Naive thymus-derived CD8-positive, alpha-beta T cell (primary cell): ENCODE measurements at places on chromosomes 4 and X. TPM values are rescaled to one million over a fixed set of nuclear protein-coding genes. Genes with fewer than 3 reads are reported as not detected.
A peak's percentile ranks its signal among the peaks of the same experiment; 100 is the strongest.

SPANXC gene
- total RNA-seq: not detected

DNA sequence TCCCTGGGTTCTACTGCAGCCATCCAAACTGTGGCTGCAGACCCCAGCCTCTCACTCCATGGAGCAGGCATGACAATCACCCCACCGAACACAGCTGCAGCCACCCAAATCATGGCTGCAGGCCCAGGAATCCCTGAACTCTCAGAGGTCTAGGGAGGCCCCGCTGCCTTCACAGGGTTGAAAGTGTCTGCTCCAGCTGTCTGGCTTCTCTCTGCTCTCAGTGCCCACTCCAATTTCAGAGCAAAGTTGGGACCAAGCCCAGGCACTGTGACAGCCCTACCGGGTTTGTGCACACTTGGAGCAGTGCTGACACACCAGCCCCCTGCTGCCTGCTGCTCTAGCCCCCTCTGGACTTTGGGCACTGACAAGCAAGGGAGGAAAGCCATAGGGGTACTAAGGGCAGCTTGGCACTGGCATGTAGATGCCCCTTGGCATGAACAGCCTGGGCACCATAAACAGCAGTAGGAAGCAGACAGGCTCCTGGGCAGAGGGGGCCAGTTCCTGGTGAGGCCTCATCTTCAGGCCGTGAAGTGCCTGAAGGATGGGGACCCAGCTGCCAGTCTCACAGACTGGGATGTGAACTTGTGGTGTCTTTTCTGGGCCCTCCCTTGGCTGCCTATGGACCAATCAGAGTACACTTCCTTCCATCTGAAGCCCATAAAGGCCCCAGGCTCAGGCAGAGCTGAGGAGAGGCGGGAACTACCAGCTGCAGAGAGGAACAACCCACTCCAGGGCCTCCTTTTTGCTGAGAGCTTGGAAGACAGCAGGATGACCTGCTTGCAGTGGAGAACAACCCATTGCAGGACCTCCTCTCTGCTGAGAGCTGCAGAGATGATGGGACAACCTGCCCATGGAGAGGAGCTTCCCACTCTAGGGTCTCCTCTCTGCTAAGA lies 68.8 kb downstream of the TECRL start:
- no peaks in the 10 kb centered on the region for H3K36me3 ChIP-seq

DNA sequence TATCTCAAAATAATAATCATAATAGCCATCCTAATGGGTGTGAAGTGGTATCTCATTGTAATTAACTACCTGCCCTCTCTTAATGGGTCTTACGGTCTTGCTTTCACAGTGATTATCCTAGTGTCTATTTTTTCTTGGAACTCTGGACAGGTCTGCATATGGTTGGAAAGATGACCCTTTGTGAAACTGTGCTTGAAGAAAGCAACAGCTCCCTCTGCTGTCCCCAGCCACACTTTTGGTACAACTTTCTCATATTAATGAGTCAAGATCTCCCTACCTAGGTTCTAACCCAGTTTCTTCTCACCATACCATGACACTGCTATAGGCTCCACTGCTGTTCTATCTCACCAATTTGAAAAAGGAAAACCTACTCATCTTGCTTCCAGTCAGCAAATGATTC lies 2.4 kb downstream of the TFDP3 start:
- no peak overlapping the region for H3K4me3 ChIP-seq
- no peaks in the 10 kb centered on the region for H3K36me3 ChIP-seq
- H3K27ac ChIP-seq: no peak overlapping the region
- H3K27me3 ChIP-seq: no peaks in the 10 kb centered on the region
- no peak for DNase-seq

DNA sequence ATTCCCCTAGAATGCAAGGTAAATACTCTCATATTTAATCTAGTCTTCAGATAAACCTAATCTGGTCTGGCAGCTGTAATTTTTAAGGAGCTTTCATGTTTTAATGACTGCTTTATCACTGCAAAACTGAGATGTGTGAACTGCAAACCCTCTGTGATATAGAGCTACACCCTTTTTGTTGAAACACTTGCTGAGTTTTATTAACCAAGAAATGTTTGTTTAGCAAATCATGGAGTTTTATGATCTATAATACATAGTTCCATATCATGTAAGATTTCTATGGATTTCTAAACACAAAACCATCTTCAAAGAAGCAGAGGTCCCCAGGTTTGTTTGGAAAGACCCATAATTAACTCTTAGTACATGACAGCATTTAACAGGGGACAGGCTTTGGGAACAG lies 126.4 kb downstream of the BTC start:
- H3K27ac ChIP-seq: no peak overlapping the region
- no peaks in the 10 kb centered on the region for H3K36me3 ChIP-seq

AFF2 gene
- total RNA-seq: 1.3 TPM

DNA sequence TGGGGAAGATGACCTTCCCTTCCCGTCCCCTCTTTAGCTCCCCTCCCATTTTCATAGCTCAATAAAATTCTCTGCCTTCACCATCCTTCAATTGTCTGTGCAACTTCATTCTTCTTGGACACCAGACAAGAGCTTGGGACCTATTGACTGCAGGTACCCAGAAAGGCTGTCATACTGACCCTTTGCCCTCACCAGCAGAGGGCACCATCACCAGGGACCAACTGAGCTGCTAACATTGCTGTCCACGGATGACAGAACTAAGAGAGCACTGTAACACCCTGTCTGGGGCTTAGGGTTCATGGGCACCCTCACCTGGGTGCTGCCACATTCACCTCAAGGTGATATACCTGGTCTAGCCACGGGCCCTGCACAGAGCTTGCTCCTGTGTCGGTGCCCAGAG lies 141.3 kb upstream of the VCX3B start:
- H3K4me3 ChIP-seq: no peak overlapping the region
- H3K27me3 ChIP-seq: no peaks in the 10 kb centered on the region
- DNase-seq: no peak
- H3K4me1 ChIP-seq: no peaks in the 10 kb centered on the region

DNA sequence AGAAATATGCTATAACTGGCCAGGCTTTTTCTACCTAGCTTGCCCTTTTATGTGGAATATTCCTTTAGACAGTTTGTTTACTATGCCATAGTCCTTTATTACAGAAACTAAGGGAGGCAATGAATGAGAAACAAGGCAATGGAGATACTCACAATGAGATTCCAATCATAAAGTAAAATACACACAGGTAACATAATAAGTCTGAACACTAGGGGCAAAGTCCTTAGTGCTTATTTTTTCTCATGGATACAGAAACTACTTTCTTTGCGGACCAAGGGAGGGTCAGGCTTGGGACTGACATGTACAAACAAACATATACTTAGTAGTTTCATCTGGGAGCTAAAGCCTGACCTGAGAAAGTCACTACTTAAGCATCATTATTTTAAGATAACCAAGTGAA lies 16.0 kb upstream of the UGT8 start:
- H3K4me1 ChIP-seq: no peaks in the 10 kb centered on the region
- no peak for DNase-seq
- H3K4me3 ChIP-seq: no peak overlapping the region
- H3K27ac ChIP-seq: no peak overlapping the region

DNA sequence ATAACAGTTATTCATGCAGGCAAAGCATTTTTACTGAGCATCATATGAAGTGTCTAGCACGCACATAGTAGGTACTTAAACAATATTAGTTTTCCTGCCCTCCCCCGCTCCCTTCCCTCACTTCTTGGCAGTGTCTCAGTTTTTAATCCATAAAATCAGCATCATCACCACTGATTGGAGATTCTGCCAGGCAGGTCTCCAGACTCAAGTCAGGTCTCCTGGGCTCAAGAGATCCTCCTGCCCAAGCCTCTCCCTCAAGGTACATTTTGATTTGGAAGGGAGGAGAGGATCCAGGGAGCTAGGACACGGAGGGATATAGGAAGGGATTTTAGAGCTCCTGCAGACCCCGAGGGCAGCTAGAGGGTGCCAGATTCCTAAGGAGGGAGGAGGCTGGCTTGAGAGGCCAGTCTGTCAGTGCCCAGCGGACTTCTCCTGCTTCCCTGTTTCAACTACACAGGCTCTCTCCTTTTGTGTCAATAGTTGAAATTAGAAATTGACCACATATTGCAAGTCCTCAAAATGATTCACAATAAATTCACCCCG lies 4.4 kb upstream of the FAT1 start:
- no peak overlapping the region for H3K4me3 ChIP-seq
- DNase-seq: no peak
- peaks cover 9% of the 10 kb centered on the region for H3K36me3 ChIP-seq
- H3K4me1 ChIP-seq: no peaks in the 10 kb centered on the region
- no peak overlapping the region for H3K27ac ChIP-seq
- peaks cover 27% of the 10 kb centered on the region for H3K27me3 ChIP-seq

DNA sequence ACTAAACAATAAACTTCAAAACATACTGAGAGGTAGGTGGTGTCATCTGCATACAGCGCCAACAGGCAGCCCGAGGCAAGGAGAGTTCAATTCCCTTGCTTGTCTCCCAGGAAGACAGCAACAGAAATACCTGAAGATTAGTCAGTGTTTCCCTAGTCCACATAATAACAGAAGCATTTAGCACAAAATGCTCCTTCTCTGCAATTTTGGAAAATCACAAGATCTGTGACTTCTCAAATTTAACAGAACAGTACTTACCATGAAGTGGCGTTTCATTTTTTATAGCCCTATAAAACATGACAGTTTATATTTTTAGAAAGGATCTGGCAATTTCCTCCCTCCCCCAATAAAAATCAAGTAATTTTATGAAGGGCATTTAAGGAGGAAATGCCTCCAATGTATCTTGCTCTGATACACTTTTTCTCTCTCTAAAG lies 67.1 kb upstream of the MYOZ2 start:
- H3K36me3 ChIP-seq: peaks cover 5% of the 10 kb centered on the region
- no peak overlapping the region for H3K4me3 ChIP-seq
- peaks cover 2% of the 10 kb centered on the region for H3K4me1 ChIP-seq
- peaks cover 19% of the 10 kb centered on the region for H3K27me3 ChIP-seq
- no peak overlapping the region for H3K27ac ChIP-seq

DNA sequence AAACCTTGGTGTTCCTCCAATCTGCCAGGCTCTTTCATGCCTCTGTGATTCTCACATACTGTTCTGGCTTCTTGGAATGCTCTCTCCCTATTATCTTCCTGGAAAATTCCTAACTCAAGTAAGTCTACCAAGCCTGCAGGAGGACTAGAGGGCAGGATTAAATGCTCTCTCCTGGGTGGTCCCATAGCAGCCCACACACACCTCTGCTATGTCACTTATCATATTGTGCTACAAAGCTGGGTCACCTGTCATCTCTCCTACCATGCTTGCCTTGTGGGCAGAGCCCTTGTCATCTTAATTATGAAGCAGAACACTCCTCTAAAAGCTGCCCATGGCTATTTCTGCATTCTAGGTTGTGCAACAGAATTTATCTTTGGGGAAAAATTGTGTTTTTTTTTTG lies 344.5 kb upstream of the NOCT start:
- no peaks in the 10 kb centered on the region for H3K4me1 ChIP-seq
- H3K27me3 ChIP-seq: peaks cover 4% of the 10 kb centered on the region
- H3K4me3 ChIP-seq: no peak overlapping the region

DNA sequence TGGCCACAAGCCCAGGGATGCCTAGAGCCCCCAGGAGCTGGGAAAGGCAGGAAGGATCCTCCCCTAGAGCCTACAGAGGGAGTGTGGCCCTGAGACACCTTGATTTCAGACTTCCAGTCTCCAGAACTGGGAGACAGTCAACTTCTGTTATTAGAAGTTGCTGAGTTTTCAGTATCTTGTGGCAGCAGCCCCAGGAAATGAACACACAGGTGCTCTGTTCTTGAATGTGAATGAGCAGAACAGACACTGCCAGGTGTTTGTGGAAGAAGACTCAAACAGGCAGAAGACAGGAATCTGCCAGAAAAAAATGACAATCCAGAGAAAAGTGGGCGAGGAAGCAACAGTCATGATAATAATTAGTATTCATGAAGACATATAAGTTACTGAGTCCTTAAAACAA lies 64.5 kb upstream of the STS start:
- no peaks in the 10 kb centered on the region for H3K36me3 ChIP-seq
- peaks cover 55% of the 10 kb centered on the region for H3K4me1 ChIP-seq

CDS1 gene
- 0.70 TPM for total RNA-seq

TASL gene
- total RNA-seq: 1.8 TPM

DNA sequence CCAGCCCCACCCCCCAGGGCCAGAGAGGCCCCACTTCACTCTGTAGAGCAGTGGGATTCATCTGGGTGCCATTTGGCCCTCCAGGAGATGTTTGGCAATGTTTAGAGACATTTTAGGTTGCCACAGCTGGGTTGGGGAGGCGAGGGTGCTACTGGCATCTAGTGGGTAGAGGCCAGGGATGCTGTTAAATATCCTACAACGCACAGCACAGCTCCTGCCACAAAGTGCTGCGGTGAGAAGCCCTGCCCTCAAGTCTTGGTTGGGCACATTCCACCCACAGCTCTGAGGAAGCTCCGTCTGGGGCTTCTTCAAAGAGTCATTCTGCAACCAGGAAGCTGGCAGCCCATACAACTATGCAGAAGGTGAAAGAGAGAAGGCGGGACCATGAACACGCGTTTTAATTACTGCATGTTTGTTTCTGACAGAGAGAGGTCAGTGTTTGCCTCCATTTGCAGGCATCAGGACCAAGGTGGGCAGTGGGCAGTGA lies 48.1 kb upstream of the FAM9C start:
- peaks cover 70% of the 10 kb centered on the region for H3K4me1 ChIP-seq
- H3K27me3 ChIP-seq: no peaks in the 10 kb centered on the region
- DNase-seq: peak; percentile 71
- H3K27ac ChIP-seq: peak overlapping the region; percentile 95
- H3K4me3 ChIP-seq: peak overlapping the region; percentile 85
- no peaks in the 10 kb centered on the region for H3K36me3 ChIP-seq

DNA sequence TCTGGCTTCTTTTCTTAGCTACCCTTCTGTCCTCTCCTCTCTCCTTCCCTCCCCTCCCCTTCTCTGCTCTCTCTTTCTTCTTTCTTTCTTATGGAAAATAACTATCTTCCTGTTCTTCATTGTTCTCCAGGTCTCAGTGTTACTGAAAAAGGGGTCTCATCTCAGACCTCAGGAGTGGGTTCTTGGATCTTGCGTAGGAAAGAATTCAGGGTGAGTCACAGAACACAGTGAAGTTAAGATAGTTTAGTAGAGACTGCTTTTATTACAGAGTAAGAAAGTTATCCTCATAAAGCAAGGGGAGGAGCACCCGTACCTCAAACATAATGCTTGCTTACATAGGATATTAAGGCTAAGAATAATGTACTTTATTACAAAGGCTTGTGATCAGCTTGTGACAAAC lies 31.8 kb upstream of the CWH43 start:
- no peak for DNase-seq
- no peak overlapping the region for H3K27ac ChIP-seq
- H3K4me1 ChIP-seq: peaks cover 10% of the 10 kb centered on the region
- no peaks in the 10 kb centered on the region for H3K36me3 ChIP-seq
